ENCODE measurements at places on chromosomes 6 and 20. TPM values are rescaled to one million over a fixed set of nuclear protein-coding genes. Genes with fewer than 3 reads are reported as not detected.

CCN6 gene
- total RNA-seq: not detected

DNA sequence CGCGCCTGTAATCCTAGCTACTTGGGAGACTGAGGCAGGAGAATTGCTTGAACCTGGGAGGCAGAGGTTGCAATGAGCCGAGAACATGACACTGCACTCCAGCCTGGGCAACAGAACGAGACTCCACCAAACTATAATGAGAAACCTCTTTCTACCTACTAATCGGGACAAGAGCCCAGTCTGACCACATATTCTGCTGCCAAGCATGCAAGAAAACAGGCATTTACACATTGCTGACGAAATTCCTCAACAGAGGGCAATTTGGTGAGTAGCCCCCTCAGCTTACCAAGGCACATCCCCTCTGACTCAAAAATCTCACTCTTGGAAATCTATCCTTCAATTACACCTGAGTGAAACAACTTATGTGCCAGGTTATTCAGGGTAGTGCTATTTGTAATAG, 81.2 kb downstream of the SLC23A2 start:
- no peak overlapping the region for H3K4me3 ChIP-seq
- H3K36me3 ChIP-seq: peaks cover 2% of the 10 kb centered on the region
- no peaks in the 10 kb centered on the region for H3K27me3 ChIP-seq
- no peak overlapping the region for H3K27ac ChIP-seq

GRCh38 chr20:63774306-63774705, 34.7 kb downstream of the SLC2A4RG start:
- no peak overlapping the region for H3K4me3 ChIP-seq
- H3K36me3 ChIP-seq: no peaks in the 10 kb centered on the region
- H3K4me1 ChIP-seq: no peaks in the 10 kb centered on the region
- H3K27me3 ChIP-seq: no peaks in the 10 kb centered on the region
- no peak for DNase-seq
- no peak overlapping the region for H3K27ac ChIP-seq

WFDC10B gene
- not detected for total RNA-seq

- no peak overlapping the region for H3K27ac ChIP-seq
- no peaks in the 10 kb centered on the region for H3K27me3 ChIP-seq
- peak; percentile 55 for DNase-seq
- H3K4me3 ChIP-seq: no peak overlapping the region
- H3K36me3 ChIP-seq: no peaks in the 10 kb centered on the region
Observed at GRCh38 chr20:62791301-62792181, 4.7 kb upstream of the MRGBP start.

- no peaks in the 10 kb centered on the region for H3K4me1 ChIP-seq
- no peaks in the 10 kb centered on the region for H3K36me3 ChIP-seq
- H3K27ac ChIP-seq: no peak overlapping the region
Observed at GRCh38 chr6:134674562-134674961, 275.3 kb downstream of the ALDH8A1 start.

GRCh38 chr6:3731700-3732099, 19.8 kb downstream of the PXDC1 start:
- no peaks in the 10 kb centered on the region for H3K4me1 ChIP-seq
- H3K4me3 ChIP-seq: no peak overlapping the region
- DNase-seq: no peak
- no peaks in the 10 kb centered on the region for H3K36me3 ChIP-seq

- DNase-seq: no peak
- no peaks in the 10 kb centered on the region for H3K4me1 ChIP-seq
- H3K36me3 ChIP-seq: peaks cover 14% of the 10 kb centered on the region
Observed at GRCh38 chr6:20096536-20096935, 115.7 kb downstream of the MBOAT1 start.

GRCh38 chr6:163929538-163929937, 515.0 kb downstream of the QKI start:
- H3K27me3 ChIP-seq: no peaks in the 10 kb centered on the region
- H3K36me3 ChIP-seq: no peaks in the 10 kb centered on the region
- H3K4me1 ChIP-seq: no peaks in the 10 kb centered on the region
- H3K4me3 ChIP-seq: no peak overlapping the region
- no peak for DNase-seq
- H3K27ac ChIP-seq: no peak overlapping the region

- DNase-seq: no peak
- peaks cover 5% of the 10 kb centered on the region for H3K36me3 ChIP-seq
- no peak overlapping the region for H3K27ac ChIP-seq
- H3K4me1 ChIP-seq: no peaks in the 10 kb centered on the region
Observed at GRCh38 chr6:143739341-143739851, 61.6 kb downstream of the PHACTR2 start.

DNA sequence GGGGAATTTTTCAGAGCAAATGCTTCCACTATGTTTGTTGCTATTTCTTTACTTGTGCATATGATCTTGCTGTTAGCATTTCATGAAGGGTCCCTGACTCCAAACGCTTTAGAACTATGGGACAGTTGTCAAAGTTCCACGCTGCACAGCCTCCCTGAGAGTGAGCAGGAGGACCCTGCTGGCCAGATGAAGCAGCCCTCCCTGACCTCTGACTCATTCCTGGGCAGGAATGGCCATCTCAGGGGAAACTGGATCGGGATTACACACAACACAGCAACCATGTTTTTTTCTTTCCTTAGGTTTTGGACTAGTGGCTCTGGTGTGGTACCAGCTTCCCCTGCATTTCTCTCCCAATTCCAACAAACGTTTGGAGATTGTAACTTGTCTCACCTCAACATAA, 710.9 kb upstream of the AGPAT4 start:
- H3K27me3 ChIP-seq: no peaks in the 10 kb centered on the region
- no peak for DNase-seq
- H3K4me3 ChIP-seq: no peak overlapping the region
- no peak overlapping the region for H3K27ac ChIP-seq
- no peaks in the 10 kb centered on the region for H3K4me1 ChIP-seq
- no peaks in the 10 kb centered on the region for H3K36me3 ChIP-seq

GRCh38 chr6:21187485-21187884, 406.1 kb upstream of the SOX4 start:
- peaks cover 18% of the 10 kb centered on the region for H3K4me1 ChIP-seq
- DNase-seq: no peak
- H3K4me3 ChIP-seq: no peak overlapping the region
- H3K27me3 ChIP-seq: no peaks in the 10 kb centered on the region
- no peak overlapping the region for H3K27ac ChIP-seq
